ENCODE measurements at places on chromosomes 7 and 10.

DNA sequence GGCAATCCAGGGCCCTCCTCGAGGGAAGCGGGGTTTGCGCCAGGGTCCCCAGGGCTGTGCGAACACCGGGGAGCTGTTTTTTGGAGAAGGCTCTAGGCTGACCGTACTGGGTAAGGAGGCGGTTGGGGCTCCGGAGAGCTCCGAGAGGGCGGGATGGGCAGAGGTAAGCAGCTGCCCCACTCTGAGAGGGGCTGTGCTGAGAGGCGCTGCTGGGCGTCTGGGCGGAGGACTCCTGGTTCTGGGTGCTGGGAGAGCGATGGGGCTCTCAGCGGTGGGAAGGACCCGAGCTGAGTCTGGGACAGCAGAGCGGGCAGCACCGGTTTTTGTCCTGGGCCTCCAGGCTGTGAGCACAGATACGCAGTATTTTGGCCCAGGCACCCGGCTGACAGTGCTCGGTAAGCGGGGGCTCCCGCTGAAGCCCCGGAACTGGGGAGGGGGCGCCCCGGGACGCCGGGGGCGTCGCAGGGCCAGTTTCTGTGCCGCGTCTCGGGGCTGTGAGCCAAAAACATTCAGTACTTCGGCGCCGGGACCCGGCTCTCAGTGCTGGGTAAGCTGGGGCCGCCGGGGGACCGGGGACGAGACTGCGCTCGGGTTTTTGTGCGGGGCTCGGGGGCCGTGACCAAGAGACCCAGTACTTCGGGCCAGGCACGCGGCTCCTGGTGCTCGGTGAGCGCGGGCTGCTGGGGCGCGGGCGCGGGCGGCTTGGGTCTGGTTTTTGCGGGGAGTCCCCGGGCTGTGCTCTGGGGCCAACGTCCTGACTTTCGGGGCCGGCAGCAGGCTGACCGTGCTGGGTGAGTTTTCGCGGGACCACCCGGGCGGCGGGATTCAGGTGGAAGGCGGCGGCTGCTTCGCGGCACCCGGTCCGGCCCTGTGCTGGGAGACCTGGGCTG lies 26.0 kb downstream of the PRSS2 start:
- peak; percentile 28 for DNase-seq

GRCh38 chr10:7541137-7542087 lies 125.4 kb downstream of the ITIH5 start:
- DNase-seq = peak; percentile 56

DNA sequence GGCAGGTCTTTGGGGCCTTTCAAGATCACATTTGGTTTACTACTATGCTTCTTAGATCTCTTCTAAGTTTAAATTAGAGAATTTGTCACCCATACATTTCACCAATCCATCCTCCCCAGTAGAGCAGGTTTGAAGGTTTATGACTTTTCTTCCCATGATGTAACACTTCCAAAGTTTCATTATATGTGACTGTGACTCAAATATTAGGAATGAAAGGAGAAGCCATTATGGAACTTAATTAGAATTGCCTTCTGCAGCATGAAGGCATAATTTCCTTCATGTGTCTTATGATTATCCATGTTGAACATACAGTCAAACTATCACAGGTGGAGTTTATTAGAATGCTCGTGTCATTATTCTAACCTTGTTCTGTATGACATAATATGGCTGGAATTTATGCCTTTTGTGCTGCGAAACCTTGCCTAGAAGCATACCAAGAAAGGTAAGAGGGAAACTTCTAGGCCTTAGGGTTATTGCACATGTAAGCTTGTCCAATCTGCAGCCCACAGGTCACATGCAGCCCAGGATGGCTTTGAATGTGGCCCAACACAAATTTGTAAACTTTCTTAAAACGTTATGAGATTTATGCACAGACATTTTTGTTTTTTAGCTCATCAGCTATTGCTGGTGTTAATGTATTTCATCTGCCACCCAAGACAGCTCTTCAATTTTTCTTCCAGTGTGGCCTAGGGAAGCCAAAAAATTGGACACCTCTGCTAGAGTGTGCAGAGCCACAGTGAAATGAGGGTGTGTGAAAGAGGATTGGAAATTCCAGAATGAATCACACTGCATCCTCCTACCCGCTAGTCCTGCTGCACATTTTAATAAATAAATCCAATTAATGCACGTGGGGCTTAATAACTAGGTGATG lies 133.6 kb downstream of the TMEM26 start:
- no peak for DNase-seq

DNA sequence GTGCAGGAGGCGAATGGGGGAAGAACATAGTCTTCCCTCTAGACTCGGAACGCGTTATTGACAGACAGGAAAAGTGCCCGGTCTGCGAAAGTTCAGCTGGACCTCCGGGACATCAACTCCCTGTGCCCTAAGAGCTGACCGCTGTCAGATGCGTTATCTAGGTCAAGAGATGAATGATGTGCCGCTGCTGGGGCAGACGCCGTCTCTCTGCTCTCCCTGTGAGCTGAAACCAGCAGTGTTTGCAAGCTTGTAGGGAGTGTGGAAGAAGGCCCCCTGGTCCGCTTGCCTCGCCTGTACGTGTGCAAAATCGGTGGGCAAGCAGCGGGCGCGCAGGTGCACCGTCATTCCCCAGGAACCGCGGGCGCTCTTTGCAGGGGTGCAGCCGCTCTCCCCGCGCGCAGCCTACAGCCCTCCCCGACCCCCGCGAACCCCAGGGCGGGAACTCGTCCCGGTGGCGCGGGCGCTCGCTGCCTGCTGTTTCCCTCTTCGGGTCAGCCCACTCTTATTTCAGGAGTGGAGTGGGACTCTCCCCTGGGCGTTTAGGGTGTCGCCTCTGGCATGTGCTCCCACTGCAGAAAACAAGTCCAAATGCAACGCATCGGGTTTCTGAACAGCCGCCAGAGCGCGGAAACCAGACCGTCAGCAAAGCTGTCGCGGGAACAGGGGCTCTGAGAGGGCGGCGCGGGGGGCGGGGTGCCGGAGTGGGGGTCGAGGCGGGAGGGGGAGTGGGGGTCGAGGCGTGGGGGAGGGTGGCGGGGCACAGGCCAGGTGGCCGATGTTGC lies 1.8 kb upstream of the PFKFB3 start:
- peak; percentile 62 for DNase-seq

- no peak for DNase-seq
These were observed 155.0 kb downstream of the C7orf25 start for GRCh38 chr7:42756841-42757240.

- DNase-seq = no peak
These were observed 44.7 kb upstream of the TRUB1 start for GRCh38 chr10:114893251-114893650.

DNA sequence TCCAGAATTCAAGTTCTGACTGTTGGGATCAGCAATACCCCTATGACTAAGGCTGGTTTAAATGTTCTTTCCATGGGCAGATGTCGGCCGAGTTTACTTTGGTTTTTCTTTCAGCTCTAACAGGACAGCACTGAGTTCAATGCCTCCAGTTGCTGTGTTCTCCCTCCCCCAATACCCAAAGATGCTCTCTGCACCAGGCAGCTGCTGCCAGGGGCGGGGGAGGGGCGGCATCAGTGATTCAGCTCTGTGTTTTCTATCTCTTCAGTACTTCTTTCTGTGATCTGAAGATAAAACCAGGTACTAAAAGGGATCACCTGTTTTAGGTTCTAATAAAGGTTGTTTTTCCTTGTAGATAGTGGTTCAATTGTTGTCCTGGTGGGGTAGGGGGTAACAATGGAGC lies 576.7 kb upstream of the POT1 start:
- DNase-seq = no peak

- DNase-seq = no peak
These were observed 109.6 kb upstream of the IMMP2L start for GRCh38 chr7:111671927-111672326.

DNA sequence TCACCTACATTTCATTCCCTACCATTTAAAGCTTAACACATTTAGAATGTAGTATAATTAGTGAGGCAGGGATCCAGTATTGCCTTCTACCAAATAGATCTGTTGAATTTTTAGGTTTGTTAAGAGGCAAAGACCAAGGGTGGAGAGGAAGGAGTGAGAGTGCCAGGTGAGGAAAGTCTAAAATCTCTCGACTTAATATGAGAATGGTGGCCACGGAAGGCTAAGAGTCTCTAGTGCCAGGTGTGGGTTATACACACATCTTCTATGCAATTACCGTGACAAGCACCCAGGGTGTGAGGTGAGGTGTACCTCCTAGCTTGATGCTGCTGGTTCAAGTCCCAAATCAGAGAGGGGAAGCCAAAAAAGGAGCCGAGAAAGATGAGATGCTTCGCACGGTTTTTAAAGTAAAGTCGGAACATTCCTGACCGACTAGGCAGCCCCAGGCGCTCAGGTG lies 439 bp downstream of the IQUB start:
- no peak for DNase-seq

GRCh38 chr10:123781324-123781900 lies 110.2 kb downstream of the CPXM2 start:
- no peak for DNase-seq

DNA sequence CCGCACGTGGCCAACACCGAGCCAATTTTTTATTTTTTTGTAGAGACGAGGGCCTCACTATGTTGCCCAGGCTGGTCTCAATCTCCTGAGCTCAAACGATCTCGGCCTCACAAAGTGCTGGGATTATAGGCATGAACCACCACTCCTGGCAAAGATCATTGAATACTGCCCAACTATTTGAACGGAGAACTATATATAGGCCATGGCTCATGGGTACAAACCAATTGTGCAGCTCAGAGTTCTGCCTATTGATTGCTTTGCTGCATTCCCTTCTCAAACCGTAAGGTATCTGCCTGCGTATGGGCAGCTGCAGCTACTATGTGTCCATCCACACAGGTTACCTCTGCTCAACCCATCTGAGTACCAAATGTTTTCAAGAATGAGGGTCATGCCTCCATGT lies 9.7 kb upstream of the SLC25A16 start:
- no peak for DNase-seq

GRCh38 chr7:134714470-134715205 lies 64.8 kb upstream of the CALD1 start:
- DNase-seq = no peak

DNA sequence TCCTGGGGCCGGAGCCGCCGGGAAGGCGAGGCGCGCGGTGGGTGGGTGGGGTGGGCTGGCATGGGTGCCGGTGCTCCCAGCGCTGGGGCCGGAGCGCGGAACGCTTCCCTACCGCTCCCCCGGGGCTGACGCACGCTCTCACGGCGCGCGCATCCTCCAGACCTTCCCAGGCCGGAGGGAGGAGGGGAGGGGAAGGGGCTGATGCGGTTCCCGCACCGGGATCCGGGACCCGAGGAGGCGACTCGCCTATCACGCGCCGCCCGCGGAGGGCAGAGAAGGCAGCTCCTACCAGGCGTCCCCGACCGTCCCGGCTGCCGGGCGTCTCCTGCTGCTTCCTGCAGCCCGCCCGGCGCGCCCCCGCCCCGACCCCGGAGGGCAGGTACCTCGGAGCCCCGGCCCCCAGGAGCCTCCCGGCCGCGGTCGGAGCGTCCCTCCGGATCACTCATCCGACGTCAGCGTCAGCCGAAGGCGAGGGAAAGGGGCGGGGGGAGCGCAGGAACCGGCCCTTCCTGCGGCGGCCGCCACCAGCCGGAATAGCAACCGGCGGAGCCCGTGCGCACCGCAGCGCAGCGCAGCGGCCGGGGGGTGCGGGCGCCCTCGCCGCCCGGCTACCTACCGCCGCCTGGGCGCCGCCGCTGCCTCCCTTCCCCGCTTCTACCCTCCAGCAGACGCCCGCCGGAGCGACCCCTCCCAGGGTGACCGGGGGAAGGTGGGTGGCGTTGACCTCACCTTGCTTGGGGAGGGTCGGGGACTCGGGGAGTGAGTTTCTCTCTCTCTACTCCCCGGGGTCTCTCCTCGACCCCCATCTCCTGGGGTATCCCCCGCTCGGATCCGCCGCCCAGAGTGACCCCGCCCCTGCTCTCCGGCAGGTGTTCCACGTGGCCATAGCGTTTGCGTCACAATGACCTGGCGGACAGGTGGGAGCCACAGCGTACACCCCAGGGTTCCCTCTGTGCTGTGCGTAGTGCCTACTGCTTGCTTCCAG lies at the start of gene ICA1:
TSS of gene ICA1 (minus strand) at position 457 of the 985 bp plus-strand sequence. CDS start 26,241 bp downstream, outside the sequence.
- DNase-seq = peak; percentile 87

DNA sequence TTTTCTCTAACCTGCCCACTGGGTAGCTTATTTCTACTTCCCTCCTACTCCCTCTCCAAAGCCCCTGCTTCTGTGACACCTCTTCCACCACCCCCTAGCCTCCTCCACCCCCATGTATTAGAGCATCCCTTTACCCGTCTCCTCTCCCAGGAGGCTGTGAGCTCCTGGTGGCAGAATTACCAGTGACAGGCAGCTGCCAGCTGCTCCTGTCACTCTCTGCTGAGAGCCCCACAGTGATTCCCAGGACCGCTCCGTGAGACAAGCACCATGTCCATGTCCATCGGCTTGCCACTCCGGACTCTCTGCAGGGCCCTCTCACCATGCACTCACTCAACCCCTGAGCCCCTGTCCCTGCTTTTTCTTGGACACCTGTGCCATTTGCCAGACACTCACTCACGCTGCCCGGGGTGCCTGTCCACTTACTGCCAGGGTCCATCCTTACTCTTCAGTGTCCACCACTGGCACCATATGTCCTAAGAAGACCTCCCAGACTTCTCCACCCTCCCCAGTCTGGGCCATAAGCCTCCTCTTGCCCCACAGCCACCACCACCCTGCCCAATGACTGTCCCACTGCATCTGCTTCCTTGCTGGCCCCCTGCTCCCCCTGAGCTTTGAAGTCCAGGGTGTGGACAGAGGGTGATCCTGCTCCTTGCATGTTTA lies 9.8 kb downstream of the WDFY4 start:
- no peak for DNase-seq

DNA sequence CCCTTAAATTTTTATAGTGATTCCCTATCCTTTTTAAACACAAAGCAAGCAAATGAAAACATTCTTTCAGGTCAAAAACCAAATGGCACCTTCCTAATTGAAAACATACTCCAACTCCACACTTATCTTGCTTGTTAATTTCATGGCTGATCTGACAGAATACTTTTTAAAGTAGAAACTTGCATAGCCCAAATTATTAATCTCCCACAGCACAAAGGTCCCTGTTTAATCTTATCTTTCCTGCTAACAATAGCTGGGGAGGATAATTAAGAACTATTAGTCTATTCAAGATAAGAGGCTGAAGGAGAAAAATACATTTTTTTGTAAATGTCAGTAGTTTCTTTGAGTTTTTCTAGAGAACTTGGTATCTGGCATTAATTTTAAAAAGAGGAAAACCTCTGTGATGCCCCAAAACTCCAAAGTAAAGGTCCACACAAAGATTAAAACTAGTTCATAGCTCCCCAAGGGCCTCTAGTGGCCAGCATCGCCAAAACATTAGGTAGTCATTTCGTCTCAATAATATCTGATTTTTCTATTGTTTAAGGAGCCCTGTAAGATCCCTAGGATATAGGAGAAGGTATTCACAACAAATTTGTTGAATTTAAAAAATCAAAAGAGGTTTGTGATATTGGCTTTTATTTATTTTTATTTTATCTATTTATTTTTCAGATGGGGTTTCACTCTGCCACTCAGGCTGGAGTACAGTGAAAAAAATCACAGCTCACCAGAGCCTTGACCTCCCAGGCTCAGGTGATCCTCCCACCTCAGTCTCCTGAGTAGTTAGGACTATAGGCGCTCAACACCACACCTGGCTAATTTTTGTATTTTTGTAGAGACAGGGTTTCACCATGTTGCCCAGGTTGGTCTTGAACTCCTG lies 14.7 kb downstream of the CDNF start:
- peak; percentile 25 for DNase-seq

DNA sequence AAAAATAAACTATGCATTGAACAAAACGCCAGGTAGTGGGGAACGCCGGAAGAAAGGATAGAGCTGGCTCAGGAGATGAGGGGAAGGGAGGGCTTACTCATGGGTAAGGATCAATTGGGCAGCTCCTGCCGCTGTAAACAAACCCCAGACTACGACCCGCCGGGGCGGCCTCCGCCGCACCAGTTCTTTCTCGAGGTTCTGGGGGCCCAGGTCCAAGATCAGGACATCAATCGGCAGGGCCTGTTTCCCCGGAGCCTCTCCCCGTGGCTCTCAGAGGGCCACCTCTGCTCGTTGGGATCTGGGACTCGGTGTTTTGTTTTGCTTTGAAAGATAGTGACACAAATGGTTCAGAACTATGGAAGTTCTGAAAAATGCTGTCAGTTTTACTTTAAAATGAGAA lies 140.4 kb downstream of the ELFN1 start:
- DNase-seq = no peak
